SK-N-DZ (cell line): ENCODE measurements at places on chromosomes 5 and 9.

- DNase-seq, result no peak
Measured at GRCh38 chr5:176360894-176361436, 599 bp downstream of the KIAA1191 start.

DNA sequence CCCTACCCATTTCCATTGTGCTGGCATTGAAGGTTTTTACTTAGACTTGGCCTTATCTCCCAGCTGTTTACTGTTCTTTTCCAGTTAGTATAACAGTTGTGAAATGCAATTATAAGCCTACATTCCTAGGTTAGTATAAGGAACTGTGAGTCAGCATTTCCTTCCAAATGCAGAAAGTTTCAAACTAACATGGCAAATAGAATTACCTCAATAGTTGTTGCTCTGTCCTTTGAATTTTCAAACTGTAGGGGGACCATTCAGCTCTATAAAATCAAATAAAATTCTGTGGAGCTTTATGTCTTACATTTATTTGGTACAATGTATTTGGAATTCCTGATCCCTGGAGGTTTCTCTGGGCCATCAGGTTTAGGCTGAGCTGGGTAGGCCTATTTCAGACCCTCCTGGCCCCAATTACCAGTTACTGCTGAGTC is 47.2 kb downstream of the ARHGEF28 start:
- DNase-seq, result no peak

- no peak for DNase-seq
Measured at GRCh38 chr9:122216798-122217418, 11.8 kb downstream of the LHX6 start.

GRCh38 chr9:127397646-127398274 is 791 bp downstream of the SLC2A8 start:
- DNase-seq, result peak; percentile 73

DNA sequence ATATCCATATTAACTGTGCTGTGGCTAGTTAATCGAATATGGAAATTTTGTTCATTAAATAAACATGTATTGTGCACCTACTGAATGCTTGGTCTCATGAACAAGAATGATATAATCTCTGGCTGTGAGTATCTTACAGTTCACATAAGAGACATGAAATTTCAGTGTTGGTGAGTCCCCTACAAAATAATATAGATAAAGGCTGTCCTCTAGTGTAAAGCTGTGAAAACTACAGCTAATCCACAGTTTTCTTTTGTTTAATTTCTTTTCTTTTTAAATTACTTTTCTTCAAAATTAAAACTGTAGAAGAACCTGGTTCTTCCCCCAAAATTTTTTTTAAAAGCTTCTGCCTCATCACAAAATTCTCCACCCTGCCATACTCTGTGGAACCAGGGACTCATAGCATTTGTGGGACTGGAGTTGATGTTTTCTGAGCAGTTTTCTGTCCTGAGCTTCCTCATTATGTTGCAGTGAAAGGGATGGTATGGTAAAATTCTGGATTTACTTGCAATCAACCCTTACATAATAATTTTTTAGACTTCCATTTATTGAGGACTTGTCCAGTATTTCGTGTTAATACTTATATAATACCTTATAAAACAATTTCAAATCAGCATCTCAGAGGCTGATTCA is 135.0 kb downstream of the STK32A start:
- no peak for DNase-seq

- no peak for DNase-seq
Measured at GRCh38 chr5:32865475-32865874, 154.4 kb downstream of the NPR3 start.

DNA sequence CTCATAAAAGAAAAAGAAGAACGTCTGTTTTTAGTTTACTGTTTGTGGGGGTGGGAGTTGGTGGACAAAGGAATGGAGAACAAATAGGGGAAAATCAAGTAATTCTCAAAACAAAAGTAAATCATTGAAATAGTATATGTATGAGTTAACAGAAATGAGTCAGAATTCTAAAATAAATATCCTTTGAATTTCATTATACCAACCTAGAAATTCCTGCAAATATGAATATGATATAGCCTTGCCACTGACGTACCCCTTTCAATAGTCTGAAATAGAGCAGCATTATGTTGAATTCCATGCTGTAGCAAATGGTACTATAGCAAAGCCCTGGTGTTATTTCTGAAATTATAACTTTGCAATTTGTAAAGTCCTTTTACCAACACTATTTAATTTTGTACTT is 29.6 kb upstream of the DTWD2 start:
- DNase-seq, result no peak

DNA sequence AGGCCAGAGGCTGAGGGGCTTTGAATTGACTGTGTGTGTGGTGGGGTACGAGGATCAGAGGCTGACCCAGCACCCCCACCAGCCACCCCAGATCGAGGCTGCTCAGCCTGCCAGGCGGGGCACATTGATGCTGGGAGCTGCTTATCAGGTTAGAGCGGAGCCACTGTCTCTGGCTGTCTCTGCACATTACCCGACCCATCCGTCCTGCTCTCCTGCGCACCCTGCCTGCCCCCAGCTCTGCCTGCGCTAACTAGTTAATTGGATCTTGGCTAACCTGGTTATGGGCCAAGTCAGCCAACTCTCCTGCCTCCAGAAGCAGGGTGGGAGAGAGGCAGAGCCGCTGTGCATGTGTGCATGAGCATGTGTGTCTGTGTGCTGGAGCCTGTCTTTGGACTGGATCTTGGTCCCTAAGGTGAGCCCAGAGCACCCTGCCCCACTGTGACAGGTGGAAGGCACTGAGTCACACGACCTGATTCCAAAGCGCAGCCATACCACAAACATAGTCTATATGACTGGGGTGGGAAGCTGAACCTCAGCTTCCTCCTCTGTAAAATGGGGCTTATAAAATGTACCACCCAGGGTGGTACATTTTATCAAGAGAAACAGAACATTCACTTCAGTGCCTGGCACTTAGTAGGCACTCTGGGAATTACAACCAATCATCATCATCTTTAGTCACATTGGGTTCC is 39.7 kb downstream of the PCDH1 start:
- peak; percentile 98 for DNase-seq

DNA sequence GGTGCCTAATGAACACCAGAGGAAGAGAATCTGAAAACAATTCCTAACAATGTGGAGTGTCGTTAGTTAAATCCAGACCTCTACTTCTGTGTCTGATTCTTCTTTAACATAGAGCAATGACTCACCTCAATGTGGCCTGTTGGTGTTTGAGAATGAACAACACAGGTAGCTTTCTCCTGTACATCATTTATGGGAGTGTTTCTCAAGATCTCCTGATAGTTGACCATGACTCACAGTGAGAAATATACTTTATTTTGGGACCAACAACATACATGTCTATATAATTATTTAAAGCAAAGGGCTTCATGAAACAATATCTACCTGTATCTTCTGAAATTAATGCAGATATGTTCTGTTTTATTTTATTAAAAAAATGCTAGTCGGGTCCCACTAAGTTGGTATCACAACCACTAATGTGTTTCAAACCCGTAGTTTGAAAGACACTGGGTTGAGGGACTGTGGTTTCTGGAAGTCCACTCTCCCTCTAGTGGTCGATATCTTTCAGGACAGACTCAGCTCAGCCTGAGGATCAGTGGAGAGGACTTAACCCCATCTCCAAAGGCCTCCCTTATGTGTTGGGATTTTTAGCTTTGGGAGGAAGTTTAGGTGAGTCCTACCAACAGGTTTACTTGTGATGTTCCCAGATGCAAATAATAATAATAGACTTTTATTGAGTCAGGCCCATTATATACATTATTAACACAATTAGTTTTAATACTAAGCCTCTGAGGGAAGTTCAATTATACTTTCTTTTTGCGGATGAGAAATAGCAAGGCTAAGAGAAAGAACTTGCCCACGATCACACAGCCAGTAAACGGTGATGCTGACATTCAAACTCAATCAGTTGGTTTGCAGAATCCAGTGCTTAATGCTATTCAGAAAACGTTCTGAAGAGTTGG is 70.0 kb upstream of the KLF9 start:
- DNase-seq, result peak; percentile 67

GRCh38 chr5:51829691-51830090 is 446.4 kb downstream of the ISL1 start:
- DNase-seq, result no peak

GRCh38 chr5:141963701-141964100 is 5.2 kb upstream of the RNF14 start:
- no peak for DNase-seq

DNA sequence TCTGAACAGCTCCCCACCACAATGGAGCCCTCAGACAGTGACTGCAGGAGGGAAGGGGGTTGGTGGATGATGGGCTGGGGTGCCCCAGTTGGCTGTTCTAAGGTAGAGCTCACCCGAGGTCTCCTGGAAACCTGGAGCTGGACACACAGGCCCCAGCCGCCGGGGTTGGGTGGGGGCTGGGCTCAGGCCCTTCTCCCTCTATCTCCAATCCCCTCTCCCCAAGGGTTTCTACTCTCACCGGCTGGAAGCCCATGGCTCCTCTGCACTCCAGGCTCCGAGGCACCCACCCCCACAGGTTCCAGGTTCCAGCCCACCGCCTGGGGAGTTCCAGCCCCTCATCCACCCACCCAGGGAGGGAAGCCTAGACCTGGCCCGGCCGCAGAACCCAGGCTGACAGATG is 766 bp downstream of the NR5A1 start:
- DNase-seq, result no peak

- DNase-seq, result no peak
Measured at GRCh38 chr5:36177154-36177553, 25.2 kb downstream of the SKP2 start.

GRCh38 chr9:16085167-16085726 is 532.4 kb downstream of the CCDC171 start:
- no peak for DNase-seq

GRCh38 chr9:134329576-134329855 is 3.3 kb downstream of the RXRA start:
- no peak for DNase-seq

DNA sequence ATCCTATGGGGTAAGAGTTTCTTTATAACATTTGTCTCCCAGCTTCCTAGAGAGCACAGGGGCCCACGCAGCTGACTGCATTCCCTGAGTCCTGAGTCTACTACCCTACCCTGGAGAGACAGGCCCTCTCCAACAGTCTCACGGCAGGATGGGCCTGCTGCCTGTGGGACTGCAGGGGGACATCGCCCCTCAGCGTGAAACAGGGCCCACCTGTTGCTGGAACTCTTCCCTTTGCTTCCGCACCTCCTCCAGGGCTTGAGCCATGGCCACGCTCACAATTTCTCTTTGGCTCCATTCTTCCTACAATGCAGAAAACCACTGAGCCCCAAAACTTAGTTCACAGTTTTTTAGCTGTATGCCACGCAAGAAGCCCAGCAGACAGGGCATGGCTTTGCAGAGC is 28.2 kb downstream of the ARPC5L start:
- no peak for DNase-seq

DNA sequence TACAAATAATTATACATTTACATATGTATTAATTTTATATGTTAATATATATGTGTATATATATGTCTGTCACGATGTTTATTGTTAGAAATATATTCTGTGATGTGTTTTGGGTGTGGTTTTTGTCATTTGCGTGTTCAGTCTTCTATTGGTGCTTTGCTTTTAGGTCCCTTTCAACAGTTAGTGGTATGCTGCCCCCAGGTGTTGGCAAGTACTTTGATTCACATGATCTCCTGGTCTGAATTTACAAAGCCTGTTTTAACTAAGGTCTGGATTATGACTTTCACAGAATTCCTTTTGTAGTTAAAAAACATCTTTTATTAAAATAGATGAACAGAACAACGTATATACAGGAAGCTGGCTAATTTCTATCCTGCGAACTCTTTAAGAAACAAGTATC is 271.5 kb downstream of the CCDC171 start:
- DNase-seq, result peak; percentile 3

- DNase-seq, result no peak
Measured at GRCh38 chr9:3528451-3528850, 2.6 kb upstream of the RFX3 start.

GRCh38 chr5:151155775-151156506 is 1.6 kb downstream of the ANXA6 start:
- DNase-seq, result peak; percentile 30

DNA sequence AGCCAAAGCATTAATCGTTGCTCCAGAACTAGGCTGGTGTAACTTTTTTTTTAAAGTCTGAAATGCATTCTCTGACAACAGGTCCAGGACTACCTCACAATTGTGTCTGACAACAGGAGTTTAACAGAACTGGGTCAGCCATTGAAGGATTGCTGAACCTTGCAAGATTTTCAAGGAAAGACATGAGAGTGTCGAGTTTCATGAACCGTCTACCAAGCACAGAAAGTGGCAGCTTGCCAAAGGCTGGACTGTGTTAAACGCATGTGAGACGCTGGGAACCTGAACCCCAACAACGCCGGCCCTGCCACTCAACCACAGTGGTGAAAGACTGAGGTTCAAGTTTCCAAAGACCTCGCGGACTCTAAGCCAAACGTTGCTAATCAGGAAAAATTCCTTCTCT is 79.1 kb downstream of the LHFPL2 start:
- peak; percentile 39 for DNase-seq

- no peak for DNase-seq
Measured at GRCh38 chr9:123608104-123608503, 252.1 kb downstream of the CRB2 start.

DNA sequence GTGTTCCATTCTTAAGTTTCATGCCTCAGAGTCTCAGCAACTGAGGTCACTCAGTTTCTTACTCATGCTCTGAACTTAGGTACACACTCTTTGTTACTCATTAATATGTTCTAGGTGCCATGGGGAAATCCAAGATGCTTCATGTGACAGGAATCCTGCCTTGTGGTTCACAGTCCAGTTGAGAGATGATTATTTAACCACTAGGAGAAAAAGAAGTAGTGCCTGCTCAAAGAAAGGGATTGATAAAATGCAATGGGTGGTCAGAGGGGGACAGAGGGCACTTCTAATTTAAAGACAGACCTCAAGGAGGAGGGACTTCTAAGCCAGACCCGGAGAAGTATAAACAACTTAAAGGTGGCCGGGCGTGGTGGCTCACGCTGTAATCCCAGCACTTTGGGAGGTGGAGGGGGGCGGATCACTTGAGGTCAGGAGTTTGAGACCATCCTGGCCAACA is 69.0 kb downstream of the UGCG start:
- DNase-seq, result no peak

DNA sequence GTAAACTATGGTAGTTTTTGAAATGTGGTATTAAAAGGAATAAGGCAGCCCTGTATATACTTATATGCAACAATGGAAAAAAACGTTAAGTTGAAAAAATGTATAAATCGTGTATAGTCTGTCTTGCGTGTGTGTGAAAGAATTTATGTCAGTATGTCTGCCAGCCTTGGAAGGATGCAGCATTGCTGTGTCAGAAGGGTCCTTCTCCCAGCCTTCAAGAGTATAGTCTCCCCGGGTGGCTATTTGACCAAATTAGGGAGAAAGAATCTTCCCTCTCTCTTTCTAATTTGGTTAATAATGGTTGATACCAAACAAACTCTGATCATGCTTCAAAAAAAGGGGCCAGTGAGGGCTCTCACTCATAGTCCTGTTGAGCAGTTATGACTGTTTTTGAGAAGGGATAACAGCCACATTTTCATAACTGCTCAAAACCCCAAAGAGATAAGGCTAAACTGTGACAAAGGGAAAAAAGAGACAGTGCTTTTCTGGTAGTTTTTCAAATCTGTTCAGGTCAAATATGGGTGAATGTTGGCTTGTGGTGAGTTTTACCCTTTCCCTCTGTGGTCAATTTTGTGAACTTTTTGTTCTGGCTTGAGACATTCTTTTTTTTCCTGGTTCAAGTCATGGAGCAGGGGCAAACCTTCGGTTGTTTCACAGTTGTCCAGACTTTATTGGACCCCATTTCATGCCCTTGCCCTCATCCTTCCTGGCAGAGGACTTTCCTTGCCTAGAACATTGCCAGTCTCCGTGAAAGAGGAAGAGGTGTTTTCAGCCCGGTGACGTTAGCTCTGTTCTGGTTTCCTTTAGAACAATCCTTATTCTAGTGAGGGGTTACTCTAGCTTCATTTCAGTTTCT is 21.0 kb downstream of the SNX30 start:
- DNase-seq, result no peak

GRCh38 chr9:113177251-113177650 is 26.4 kb downstream of the SLC31A2 start:
- no peak for DNase-seq
